Bronchial epithelial cell (primary cell): ENCODE measurements at places on chromosomes 6 and 20. TPM values are rescaled to one million over a fixed set of nuclear protein-coding genes. Genes with fewer than 3 reads are reported as not detected.

- DNase-seq, result no peak
Observed at GRCh38 chr6:124197148-124197547, 393.5 kb downstream of the NKAIN2 start.

DNA sequence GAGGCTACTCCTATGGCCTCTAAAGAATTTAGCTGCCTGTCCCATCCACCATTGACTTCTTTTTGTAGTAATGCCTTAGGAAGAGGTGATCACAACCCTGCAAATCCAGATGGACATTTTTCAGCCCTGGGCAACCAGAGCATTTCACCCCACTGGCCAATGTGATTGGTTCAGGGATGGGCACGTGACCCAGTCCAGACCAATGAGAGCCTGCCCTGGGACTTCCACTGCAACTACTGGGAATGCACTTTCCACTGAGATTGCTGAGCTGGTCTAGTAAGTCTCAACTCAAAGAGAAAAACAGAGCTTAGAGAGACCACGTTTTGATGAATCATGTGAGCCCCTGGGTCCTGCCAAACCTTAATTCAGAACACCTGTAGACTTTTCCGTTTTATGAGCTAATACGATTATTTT is 8.9 kb upstream of the UBE2V1 start:
- DNase-seq, result peak; percentile 55

- DNase-seq, result no peak
Observed at GRCh38 chr20:44869471-44869870, 16.0 kb upstream of the YWHAB start.

DNA sequence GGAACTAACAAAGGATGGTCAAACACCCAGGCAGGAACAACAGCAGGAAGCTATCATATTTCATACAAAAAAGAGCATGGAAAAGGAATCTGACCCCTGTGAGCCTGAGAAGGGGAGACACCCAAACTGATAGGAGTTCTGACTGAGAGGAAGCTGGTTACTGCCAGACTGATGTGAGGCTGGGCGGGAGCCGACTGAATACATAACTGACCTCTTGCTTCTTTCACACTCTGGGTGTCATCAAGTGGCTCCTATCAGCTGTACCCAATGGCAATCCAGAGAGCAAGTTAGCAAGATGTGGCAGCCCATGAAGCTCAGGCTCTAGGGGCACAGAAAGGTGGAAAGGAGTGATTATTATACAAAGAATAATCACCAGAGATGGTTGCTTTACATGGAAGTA is 795.1 kb upstream of the HS3ST5 start:
- no peak for DNase-seq

- DNase-seq, result no peak
Observed at GRCh38 chr20:57951549-57951948, 241.7 kb upstream of the PMEPA1 start.

GRCh38 chr6:27059621-27060425 is 187.7 kb upstream of the PRSS16 start:
- DNase-seq, result no peak

TREML1 gene
- not detected in 2 replicates for total RNA-seq
